T-helper 2 cell (primary cell): ENCODE measurements at places on chromosomes 6 and 20.

GRCh38 chr6:31586008-31586407 lies at the start of gene LST1:
TSS of gene LST1 (plus strand) at chr6:31586277. CDS start at chr6:31587300, 1,023 bp downstream.
- no peak for DNase-seq

DNA sequence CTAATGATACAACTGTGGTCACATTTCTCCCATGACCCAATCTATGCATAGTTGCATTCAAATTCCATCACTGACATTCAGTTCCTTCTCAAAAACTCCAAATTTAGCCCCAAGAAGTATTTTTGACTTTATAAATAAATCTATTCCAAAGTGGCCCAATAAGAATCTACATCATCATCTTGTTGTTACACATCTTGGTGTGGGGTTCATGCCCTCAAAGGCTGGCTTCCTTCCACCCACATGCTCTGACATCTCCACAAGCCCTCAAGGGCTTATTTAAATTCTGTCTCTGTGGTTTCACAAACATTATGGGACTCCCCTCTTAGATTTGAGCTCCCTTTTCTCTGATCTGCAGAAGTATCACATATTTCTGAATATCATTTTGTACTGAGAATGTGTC lies 585.3 kb upstream of the BTBD3 start:
- no peak for DNase-seq

DNA sequence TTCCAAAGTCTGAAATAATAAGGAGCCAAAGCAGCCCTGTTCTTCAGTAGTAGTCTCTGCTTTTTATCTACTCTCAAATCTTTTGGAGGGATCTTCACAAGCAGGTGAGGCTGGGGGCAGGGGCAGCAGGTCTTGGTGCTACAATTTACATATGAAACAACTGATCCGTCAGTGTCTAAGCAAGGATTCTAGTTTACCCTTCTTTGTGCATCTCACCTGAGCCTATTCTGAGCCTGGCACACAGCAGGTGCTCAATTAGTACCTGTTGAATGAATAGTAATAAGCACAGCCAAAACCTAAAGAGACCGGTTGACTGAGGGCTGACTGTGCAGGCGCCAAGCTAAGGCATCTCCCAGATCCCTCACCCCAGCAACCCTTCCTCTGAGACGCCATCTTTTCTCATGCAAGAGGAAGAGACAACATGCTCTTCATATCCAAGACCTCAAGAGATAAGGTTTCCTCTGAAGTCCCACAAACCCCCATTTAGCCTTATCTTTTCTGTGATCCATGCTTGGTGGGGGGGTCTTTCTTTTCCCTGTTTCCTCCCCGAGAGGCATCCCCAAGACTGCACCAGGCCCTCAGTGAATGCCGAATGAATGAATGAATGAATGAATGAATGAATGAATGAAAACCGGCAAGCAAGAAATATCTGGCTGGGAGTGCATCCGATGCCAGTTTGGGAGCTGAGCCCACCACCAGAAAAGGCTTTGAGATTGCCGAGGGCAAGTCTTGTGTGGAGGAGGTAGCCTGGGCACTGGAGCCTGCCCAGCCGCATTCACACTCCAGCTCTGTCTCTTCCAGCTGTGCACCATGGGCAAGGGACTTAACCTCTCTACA lies 2.9 kb upstream of the BMP7 start:
- DNase-seq, result no peak

DNA sequence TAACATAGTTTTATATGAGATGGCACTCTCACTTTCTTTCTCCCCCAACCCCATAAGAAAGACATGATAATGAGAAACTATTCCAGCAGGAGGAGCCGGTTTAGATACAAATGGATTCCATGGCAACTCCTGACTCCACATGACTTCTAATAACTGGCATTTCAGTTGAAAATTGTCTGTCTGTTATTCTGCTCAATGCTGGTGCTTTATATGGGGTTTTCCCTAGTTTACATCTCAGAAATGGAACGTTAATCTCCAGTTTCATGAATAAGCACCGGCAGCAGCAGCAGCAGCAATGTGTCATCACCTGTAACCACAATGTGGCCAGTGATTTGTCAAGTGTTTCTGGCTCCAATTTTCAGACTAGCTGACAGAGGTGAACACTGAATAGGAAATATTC lies 8.0 kb upstream of the SIM1 start:
- peak; percentile 92 for DNase-seq

GRCh38 chr6:156875062-156875461 lies 97.9 kb downstream of the ARID1B start:
- DNase-seq, result no peak

DNA sequence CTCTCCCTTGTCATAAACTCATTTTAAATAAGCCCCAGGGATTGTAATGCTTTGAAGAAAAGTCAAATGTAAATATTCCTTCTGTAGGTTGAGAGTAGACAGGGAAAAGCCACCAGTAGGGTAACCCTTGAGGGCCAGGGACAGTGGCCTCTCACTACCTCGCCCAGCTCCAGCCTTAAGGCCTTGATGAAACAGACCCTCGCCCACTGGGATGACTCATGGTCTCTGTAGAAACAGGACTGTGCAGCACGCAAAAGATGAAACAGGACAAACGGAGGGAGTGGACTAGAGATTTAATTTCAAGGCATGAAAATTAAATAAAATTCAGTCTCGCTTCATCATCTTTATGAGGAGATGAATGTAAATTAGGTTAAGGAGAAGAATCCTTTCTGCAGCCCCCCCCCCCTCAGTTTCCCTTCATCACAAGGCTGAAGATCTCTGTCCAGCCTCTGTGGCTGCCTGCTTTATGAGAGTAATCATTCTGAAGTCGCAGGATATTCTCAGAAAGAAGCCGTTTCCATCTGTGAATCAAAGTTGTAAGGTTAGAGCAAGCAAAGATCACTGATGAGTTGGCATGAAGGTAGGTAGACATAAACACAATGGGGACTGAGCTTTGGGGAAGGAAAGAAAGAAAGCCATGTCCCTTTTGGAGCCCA lies 60.4 kb downstream of the TMEM200A start:
- DNase-seq, result no peak

GRCh38 chr6:149830731-149831307 lies 33.3 kb downstream of the LRP11 start:
- no peak for DNase-seq

- DNase-seq, result no peak
Observed at GRCh38 chr6:14035071-14035847, 82.3 kb upstream of the CD83 start.

DNA sequence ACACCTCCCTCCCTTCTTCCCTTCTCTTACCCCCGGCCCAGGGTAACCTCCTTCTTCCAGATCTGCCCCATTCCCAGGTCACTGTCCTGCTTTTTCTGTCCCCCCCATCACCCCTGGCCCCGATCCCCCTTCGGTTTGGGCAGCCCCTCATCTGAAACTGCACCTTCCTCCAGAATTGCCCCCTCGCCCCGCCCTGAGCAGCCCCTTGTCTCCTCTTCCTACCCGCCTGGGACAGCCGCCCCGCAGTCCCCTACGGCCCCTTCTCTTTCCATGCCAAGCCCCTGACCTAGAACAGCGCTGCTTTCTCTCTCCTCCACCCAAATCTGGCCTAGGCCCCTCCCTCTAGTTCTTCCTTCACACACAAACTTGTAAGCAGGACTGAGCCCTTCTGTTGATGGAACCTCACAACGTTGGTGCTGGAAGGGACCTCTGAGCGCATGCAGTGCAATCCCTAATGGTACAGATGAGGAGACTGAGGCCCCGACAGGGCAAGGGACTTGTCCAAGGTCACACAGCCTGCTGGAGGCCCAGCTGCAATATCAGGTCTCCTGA lies 630 bp downstream of the PPP2R5D start:
- no peak for DNase-seq

- DNase-seq, result no peak
Observed at GRCh38 chr6:130796313-130796905, 30.8 kb upstream of the SMLR1 start.

- no peak for DNase-seq
Observed at GRCh38 chr6:13761361-13762036, 49.9 kb upstream of the RANBP9 start.

- no peak for DNase-seq
Observed at GRCh38 chr20:42734660-42735368, 454.9 kb downstream of the PTPRT start.

DNA sequence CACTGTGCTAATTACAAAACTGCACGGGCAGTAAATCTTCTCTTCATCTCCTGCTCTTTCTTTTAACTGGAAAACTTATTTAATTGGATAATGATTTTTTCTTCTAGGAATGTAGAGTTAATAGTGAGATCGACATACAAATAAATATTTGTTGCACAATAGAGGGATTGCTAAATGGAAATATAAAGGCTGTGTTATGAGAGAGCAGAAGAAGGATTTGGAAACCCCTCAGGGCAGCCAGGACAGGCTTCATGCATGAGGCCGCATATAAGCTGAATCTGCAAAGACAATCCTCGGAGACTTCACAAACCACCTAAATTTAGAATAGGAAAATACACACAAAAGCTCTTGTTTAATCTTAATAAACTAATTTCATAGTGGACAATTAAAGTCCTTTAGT lies 2.9 kb upstream of the TAAR1 start:
- DNase-seq, result no peak

GRCh38 chr6:26327450-26328264 lies 37.3 kb upstream of the BTN3A2 start:
- peak; percentile 38 for DNase-seq

GRCh38 chr6:27605401-27606342 lies 132.8 kb upstream of the ZNF184 start:
- no peak for DNase-seq

DNA sequence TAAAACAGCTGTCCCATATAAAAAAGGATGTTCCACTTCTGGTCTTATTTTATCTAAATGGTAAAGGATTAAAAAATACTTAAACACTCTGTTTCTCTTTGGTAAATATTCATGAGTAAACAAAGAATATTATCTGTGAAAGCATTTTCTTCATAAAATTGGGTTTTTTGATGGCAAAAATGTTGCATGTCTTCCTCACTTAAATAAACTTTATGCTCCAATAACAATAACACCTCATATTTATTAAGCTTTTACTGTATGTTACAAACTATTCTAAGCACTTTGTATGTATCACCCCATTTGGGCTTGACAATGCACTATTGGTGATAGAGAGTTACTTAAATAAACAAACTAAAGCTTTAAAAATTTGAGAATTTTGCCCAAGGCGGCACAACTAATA lies 91.9 kb downstream of the PHIP start:
- DNase-seq, result no peak

DNA sequence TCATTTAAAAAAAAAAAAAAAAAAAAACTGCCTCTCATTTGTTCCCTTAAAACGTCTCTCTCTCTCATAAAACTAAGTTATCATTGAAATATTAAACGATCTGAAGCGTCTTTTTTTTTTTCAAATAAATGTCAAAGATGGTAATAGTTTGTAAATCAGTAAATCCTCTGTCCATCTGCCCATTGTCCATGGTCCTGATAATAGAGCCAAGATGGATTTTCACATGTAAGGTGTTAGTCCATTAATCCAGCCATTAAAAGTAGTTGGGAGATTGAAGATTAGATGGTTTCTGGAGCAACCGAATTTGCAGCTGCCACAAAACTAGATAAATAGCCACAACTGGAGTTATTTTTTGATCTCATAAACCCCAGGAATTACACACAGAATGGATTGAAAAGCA lies 145.8 kb upstream of the SNX9 start:
- no peak for DNase-seq

- no peak for DNase-seq
Observed at GRCh38 chr6:169638915-169639314, 62.9 kb downstream of the WDR27 start.

- no peak for DNase-seq
Observed at GRCh38 chr20:6680854-6681253, 86.6 kb upstream of the BMP2 start.

DNA sequence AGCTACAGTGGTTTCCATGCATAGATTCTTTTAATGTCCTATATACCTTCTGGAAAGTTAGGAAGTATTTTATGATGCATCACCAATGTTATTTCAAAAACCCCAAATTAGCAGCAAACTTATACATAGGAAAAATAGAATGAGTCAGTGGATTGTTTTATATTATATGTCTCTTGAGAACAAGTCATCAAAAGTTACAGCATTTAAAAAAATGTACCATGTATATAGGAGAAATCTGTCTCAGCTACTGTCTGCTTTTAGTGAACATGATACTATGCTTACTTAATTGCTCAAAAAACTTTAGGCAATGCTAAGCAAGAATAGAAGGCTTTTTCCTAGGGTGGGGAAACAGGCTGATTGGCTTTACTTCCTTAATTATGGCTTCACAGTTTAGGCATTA lies 365.3 kb downstream of the SAMD5 start:
- no peak for DNase-seq

DNA sequence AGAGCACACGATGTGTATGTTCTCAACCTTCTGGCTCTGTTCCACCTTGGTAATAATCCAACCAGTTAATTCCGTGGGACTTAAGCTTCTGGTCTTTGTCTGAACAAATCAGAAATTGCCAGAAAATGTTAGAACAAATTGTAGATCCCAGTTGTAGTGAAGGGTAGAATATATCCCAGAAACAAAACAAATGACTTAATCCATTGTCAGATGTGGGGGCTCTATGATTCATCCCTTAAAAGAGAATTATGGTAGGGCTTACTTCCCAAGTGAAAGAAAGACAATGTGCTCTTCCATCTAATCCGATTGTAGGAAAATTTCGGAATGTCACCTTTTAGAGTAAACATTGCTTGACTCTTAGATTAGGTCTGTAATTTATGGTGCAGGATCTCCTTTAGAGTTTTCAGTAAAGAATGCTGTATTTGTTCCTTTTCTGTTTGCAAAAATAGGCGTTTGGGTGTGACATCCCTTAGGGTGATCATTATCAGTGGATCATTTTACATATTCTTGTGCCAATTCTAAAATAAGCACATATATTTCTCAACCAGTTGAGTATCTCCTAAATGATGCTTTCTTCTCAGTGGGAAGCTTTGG lies 234.5 kb upstream of the ZNF217 start:
- no peak for DNase-seq

DNA sequence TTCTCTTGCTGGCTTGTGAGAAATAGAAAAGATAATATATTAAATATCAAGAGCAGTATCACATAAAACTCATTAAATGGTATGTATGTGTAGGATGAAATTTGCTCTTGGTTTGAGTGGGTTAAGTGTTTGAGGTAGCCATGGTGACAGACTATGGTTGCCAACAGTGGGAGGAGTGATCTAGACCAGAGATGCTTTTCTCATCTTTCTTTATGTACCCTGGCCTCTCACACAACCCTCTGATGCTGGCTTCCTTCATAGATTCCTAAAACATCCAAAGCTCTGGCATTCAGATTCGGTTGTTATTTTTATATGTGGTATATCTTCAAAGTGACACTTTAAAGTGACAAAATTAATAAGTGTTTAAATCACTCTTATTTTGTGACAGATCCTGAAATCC lies 9.0 kb upstream of the MLIP start:
- no peak for DNase-seq

DNA sequence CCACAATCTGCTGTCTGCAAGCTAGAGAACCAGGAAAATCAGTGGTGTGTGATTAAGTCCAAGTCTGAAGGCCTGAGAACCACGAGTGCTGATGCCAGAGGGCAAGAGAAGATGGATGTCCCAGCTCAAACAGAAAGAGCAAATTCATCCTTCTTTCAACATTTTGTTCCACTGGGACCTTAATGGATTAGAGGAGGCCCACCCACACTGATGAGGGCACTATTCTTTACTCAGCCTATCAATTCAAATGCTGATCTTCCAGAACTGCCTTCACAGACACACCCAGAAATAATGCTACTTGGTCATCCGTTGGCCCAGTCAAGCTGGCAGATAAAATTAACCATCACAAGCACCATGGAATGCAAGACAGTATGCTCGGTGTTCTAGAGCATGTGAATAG lies 226.6 kb upstream of the SASH1 start:
- no peak for DNase-seq

- no peak for DNase-seq
Observed at GRCh38 chr6:164415832-164416563, 893.4 kb downstream of the C6orf118 start.
